NCI-H1417 treated with DMSO at 0.1 percent for 48 hours (cell line): ENCODE measurements at places on chromosomes 2 and 18.

- DNase-seq = no peak
Observed at GRCh38 chr18:13290856-13291271, 72.3 kb downstream of the LDLRAD4 start.

DNA sequence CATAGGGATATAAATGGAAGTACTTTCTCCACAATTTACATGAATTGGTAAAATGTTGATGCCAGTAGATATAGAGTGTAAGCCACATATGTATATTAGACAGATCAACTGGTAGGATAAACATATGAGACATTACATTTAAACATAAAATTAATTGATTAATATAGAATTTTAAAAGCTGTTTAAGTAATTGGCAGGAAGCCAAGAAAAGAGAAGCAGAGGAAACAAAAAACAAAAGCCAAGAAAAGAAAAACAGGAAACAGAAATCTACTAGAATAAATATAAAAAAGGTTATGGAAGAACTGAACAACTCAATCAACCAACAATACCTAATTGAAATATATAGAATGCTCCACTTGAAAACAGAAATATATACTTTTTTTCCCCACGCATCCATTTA is 920.1 kb upstream of the TMEFF2 start:
- no peak for DNase-seq

GRCh38 chr2:133734716-133735495 is 166.6 kb upstream of the NCKAP5 start:
- no peak for DNase-seq

- no peak for DNase-seq
Observed at GRCh38 chr2:210901326-210901725, 344.9 kb downstream of the CPS1 start.

DNA sequence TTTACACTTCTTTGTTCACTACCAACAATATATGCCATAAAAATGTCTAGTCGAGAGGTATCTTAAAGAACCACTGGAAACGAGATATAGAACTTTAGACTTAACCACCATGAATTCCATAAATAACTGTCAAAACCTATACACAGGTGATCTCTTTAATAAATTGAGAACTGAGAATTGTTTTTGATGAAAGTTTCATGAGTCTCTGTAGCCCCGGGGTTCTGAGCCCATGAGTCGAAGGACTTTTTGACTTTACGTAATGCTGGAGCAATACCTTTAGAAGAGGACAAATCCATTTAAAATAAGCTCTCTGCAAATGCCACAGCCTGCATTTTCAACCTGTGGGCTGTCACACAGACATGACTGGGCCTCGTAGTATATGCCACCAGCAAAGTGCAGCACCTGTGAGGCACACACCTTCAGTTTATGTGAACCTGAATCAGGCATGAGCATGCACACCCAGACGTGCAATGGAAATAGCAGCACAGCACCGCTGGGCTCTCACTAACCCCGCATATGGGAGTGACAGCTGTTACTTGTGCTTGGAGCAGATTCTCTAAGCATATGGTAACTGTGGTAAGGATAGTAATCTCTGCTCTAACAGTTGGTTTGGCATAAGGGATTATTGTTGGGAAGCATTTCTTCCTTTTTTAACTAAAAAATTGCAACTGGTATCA is 383.2 kb downstream of the SOCS6 start:
- no peak for DNase-seq

DNA sequence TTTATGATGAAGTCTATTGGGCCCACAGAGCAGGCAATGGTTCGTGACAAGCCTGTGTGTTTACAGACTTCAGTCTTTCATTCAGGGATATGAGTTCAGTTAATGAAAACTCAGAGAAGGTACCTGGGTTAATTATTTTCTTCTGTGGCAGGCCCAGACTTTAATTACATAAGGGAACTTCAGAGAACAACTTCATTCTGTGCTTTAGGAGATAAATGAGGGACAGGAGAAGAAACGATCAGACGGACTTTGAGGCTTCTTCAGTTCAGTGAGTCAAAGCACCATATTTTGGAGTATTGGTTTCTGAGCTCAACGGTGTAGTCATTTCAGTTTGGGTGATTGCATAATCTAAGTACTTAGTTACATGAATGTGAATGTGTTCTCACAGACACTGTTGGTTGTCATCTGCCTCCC is 203.0 kb upstream of the KCNJ3 start:
- no peak for DNase-seq

GRCh38 chr2:177535958-177536504 is 143.5 kb downstream of the AGPS start:
- peak; percentile 24 for DNase-seq

GRCh38 chr18:27845897-27846296 is 331.0 kb downstream of the CDH2 start:
- no peak for DNase-seq

DNA sequence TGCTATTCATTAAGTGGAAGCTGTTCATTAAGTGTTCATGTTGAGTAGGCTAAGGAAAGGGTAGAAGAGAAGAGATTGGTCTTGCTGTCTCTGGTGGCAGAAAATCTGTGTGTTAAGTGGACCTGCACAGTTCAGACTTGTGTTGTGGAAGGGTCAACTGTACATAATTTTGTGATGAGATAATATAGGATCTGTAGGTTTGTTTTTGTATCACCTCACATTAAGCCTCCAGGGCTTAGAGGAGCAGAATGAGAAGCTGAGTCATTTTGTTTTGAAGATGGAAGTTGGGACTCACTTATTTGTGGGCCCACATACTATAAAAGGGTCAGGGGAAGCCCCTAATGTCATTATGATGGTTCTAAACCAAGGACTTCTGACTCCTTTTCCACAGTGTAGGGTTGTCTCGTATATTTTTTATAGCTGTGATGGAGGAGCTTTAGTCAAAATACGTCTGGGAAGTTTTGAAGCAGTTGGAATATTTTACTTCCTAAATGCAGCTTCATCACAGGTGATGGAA is 18.2 kb downstream of the PMS1 start:
- no peak for DNase-seq

DNA sequence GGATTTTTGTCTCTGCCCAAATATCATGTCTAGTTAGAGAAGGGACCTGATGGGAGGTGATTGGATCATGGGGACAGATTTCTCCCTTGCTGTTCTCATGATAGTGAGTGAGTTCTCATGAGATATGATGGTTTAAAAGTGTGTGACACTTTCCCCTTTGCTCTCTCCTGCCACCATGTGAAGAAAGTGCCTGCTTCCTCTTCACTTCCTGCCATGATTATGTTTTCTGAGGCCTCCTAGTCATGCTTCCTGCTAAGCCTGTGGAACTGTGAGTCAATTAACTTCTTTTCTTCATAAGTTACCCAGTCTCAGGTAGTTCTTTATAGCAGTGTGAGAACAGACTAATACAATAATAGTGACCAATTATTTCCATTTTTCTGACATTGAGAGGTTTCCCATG is 167.3 kb upstream of the CYRIA start:
- no peak for DNase-seq

GRCh38 chr2:31434911-31435310 is 20.4 kb upstream of the XDH start:
- no peak for DNase-seq

GRCh38 chr2:120940726-120941256 is 205.1 kb downstream of the GLI2 start:
- DNase-seq = no peak

GRCh38 chr2:74668087-74668486 is 14.0 kb downstream of the SEMA4F start:
- DNase-seq = no peak

DNA sequence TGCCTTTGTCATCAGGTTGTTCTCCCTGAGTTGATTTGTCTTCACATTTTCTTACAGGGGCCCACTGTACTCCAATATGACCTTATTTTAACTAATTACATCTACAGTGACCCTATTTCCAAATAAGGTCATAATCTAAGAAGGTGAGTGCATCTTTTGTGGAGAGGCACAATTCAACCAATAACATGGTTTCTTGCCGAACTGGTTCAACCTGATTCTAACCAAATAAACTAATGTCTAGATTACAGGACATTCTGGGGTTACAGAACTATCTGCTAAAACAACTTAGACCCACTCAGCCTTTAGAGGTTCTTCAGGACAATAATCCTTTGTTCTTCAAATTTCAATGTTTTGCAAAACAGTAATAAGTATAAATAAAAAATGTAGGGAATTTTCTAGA is 496.5 kb upstream of the SOX11 start:
- no peak for DNase-seq

- DNase-seq = no peak
Observed at GRCh38 chr18:32299484-32299883, 109.6 kb downstream of the MEP1B start.

DNA sequence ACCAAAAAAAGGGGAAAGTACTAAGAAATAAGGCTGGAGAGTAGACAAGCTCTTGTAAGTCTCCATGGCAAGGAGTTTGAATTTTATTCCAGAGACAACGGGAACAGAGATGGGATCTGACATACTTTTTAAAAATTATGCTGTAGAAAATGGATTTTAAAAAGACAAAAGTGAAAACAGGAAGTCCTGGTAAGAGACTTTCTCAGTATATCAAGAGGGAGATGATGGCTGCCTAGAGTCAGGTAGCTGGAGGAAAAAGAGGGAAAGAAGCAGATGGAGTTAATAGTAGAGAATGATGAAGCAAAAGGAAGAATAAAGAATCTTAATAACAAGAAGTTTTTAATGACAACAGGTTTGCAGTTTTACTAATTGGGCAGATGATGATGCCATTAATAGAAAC is 168.1 kb downstream of the SRBD1 start:
- no peak for DNase-seq

DNA sequence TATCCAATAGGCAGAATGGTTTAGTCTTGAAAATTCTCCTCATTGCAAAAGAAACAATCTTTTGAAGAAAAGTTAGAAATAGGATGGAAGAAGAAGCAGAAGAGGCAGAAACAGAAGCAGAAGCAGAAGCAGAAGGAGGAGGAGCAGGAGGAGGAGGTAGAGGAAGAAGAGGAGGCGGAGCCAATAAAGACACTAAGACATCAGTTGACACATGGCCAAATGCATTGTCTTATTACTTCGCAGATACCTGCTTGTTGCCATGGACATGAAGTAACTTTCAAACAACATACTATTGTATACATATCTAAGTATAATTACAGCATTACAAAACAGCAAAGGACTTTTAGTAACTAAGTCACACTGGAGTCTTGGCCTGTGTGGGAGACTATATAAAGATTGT is 606.3 kb downstream of the METTL4 start:
- no peak for DNase-seq

- no peak for DNase-seq
Observed at GRCh38 chr18:50928551-50928950, 39.3 kb upstream of the ELAC1 start.

GRCh38 chr2:25879133-25879730 is 945 bp upstream of the ASXL2 start:
- DNase-seq = no peak

DNA sequence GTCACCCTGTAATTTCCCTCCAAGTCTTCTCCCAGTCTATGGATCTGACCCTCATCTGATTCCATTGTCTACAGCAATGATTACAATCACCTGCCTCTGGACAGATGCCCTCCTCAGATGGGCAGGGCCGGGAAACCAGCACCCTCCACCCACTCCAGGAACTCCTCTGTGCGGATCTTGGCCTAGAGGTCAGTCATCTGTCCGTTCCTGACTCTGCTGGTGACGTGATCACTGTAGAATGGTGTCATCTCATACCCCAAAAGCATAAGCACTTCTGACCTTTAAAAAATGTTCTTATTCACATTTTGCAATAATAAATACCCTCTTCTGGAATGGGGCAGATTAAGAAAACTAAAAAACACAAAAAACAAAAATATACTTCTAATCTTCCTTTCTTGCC is 29.5 kb upstream of the BZW1 start:
- DNase-seq = no peak

GRCh38 chr2:156322051-156322685 is 10.4 kb downstream of the NR4A2 start:
- no peak for DNase-seq

- no peak for DNase-seq
Observed at GRCh38 chr2:180291060-180291459, 284.0 kb upstream of the CWC22 start.

GRCh38 chr2:3139906-3140305 is 237.7 kb downstream of the EIPR1 start:
- DNase-seq = no peak

DNA sequence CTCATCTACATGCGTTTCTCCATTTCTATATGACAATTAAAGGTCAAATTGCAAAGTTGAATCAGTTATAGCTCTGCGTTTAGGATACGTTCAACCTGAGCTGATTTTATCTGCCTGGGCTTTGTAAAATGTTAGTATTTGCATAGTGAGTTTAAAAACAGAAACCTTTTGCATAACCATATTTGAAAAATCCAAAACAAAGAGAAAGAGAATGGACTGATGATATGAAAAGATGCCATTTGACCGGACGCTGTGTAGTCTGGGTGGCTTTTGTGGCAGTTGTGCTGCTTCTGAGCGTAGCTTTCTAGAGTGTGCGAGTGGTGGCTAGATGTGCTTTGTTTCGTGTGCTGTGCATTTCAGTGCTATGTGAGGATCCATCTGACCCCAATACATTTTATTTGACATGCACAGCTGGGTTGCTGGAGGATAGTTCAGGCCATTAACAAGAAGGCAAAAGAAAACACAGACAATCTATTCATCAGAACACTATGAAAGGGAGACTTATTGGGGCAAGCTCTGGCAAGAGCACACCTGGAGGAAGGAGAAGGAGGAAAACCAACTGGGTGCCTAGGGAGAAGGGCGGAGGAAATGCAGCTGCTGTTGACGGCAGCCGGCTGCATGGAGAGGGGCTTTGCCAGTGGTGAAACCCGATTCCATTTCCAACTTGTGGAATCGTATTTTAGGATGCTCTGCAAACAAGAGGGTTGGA is 126.8 kb downstream of the ACOXL start:
- DNase-seq = no peak

DNA sequence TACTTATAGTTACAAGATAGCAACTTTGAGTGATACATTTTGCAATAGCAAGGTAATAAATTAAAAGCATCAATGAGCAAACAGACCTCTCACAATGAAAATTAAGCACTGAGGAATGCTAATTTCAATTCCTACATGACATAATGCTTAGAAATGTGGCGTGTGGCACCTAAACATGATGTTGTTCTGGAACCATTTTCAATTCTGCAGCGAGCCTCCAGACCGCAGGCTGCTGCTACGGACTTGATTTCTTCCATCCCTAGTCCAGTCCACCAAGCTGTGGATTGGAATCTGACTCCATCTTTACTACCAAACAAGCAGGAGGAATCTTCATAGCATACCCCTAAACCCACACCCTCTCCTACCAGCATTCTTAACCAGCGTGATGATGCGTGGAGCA is 58.7 kb upstream of the ZNF397 start:
- DNase-seq = no peak

DNA sequence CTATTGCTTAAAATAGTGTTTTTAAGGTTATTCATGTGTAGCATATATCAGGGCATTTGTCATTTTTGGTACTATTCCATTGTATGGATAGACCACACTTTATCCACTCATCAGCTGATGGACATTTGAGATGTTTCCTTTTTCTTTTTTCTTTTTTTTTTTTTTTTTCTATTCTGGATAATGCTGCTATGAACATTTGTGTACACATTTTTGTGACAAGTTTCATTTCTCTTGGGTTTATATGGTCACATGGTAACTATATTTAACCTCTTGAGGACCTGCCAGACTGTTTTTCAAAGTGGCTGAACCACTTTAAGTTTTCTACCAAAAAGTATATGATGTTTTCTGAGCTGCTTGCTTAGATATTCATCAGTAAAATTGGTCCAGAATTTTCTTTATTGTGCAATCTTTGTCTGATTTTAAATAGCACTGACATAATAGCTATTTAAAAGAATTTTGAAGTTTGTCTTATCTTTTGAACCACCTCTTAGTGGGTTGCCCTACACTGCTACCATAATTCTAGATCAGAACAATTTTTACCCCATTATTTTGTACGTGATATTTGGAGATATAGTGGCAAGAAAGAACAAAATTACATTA is 219.4 kb upstream of the SIX3 start:
- no peak for DNase-seq
